ENCODE measurements at places on chromosomes 3 and 15. TPM values are rescaled to one million over a fixed set of nuclear protein-coding genes. Genes with fewer than 3 reads are reported as not detected.

The C3orf20 gene
- 0.15 TPM for polyA plus RNA-seq

The SMCO1 gene
- polyA plus RNA-seq = 0.08 TPM

The CHL1 gene
- polyA plus RNA-seq = 24.0 TPM

The AADACL2 gene
- polyA plus RNA-seq = not detected

The PRKAR2A gene
- polyA plus RNA-seq = 50.0 TPM

The ZNF660 gene
- polyA plus RNA-seq = 11.1 TPM

The DISP2 gene
- 0.78 TPM for polyA plus RNA-seq

The SPG21 gene
- 83.0 TPM for polyA plus RNA-seq

The CFAP100 gene
- polyA plus RNA-seq = 0.46 TPM

The CPEB1 gene
- polyA plus RNA-seq = 0.91 TPM

The SLC9C1 gene
- 0.45 TPM for polyA plus RNA-seq

The MCTP2 gene
- 26.4 TPM for polyA plus RNA-seq

The KNG1 gene
- polyA plus RNA-seq = 169 TPM

The CAND2 gene
- polyA plus RNA-seq = 7.9 TPM

The ASTE1 gene
- polyA plus RNA-seq = 13.5 TPM

The LSAMP gene
- polyA plus RNA-seq = 13.3 TPM

The RBP2 gene
- 0.58 TPM for polyA plus RNA-seq

All from left renal pelvis (tissue), 4 donors.